ENCODE measurements at places on chromosomes 1 and 21.
A peak's percentile ranks its signal among the peaks of the same experiment; 100 is the strongest.

DNA sequence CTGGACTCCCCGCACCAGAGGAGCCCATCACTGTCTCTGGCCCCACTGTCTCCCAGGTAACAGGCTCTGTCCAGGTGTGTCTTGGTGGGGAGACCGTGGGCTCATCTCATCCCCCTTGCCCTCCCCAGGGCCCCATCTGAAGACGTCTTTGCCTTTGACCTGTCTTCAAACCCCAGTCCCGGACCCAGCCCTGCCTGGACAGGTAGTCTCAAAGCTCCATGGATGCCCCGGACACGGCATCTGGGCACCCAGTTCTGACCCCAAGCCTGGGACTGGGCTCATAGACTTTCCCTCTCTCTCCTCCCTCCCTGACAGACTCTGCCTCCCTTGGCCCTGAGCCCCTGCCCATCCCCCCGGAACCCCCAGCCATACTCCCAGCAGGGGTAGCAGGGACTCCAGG, 6.3 kb upstream of the CATSPER4 start:
- no peak for DNase-seq

- DNase-seq, result no peak
Observed at GRCh38 chr21:20698585-20698984, 299.6 kb upstream of the NCAM2 start.

GRCh38 chr1:233993651-233994050, 89.2 kb downstream of the SLC35F3 start:
- peak; percentile 84 for DNase-seq

- DNase-seq, result no peak
Observed at GRCh38 chr21:37742115-37742514, 174.1 kb downstream of the KCNJ6 start.

- DNase-seq, result no peak
Observed at GRCh38 chr1:223802032-223802431, 43.7 kb downstream of the TP53BP2 start.

- no peak for DNase-seq
Observed at GRCh38 chr1:101379950-101380349, 143.1 kb downstream of the S1PR1 start.

DNA sequence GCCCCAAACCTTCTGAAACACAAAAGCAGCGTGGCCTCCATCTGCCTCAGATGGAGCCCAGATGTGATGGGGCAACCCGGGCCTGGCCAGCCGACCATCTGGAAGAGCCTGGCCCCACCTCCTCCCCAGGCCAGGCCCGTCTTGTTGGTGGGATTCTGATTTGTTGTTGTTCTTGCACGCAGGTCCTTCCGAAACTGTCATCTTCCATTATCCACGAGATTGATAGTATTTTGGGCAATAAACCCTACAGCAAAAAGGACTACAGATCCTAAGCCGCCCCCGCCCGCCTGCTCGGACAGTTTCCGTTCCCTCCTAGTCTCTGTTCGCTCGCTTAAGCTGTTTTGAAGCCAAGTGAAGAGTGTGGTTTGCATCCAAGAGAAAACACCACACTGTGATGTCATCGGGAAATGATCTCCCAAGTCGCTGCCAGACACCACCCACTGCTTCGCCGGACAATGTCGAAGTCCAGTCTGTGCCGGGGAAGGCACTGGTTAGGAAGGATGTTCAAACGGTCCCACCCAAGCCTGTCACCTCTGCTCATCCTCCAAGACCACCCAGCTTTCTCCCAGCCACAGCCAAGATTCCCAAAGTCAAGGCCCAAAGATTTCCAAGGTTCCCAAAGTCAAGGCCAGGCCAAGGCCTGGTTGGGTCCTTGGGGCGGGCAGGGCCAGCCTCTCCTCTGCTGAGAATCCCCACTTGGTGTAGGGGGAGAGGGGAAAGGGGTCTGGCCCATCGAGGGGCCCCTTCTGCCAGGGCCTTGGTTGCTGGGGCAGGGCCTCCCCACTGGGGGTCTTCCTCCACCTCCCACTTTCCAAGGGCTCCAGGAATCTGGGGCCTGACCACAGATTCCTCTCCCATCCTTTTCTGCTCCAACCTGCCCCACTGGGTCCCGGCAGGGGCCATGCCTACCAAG, 52.9 kb downstream of the KCNAB2 start:
- DNase-seq, result no peak

DNA sequence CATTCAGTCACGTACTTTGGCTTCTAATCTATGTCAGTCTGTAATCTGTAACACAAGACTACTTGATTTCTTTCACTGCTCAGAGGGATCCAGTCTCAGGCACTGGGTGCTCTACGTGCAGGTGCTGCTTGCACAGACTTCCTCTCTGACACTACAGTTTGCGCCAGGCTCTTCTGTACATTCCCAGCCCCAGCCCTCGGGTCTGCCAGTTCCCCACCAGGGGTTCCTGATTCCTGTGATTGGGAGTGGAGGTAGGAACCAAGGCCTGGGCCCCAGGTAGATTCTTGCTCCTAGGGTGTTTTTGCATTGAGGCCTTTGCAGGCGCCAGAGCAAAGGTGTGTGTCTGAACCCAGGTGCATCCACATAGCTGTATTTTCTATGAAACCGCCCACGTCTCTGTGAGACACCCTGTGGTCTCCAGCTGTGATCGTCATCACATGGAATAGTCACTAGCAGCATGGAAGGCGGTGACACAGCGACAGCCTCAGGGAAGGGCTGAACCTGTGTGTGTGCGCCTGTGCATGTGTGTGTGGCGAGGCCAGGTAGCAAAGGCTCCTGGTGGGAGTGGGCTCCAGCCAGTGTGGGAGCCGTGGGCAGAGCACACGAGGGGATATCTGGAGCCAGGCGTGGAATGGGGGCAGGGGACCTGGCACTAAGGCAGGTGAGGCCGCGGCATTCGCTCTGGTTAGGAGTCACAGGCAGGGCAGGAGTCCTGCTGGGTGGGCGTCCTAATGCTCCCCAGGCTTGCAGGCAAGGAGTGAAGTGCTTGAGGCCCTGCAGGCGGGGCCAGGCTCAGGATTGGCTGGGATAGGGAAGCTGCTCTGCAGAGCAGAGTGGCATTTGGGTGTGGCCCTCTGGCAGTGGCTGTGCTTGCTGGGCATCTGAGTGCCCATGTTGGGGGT, 5.2 kb downstream of the GJC2 start:
- DNase-seq, result no peak

DNA sequence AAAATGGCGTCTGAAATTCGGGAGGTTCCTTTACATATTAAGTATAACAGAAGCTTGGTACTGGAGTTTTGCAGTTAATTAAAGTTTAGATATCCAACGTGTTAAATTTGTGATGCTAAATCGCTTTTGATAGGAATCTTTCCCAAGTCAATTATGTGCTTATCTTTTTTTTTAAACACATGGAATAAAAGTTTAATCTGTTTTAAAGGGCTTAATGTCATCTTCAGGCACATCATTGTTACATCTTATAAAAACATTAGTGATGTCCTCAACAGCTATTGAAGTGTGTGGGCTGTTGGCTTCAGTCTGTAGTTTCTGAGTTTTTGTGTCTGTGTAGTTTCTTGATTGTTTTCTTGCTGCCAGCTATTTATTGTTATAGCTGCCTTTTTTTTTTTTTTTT, 5.3 kb downstream of the FMN2 start:
- no peak for DNase-seq

DNA sequence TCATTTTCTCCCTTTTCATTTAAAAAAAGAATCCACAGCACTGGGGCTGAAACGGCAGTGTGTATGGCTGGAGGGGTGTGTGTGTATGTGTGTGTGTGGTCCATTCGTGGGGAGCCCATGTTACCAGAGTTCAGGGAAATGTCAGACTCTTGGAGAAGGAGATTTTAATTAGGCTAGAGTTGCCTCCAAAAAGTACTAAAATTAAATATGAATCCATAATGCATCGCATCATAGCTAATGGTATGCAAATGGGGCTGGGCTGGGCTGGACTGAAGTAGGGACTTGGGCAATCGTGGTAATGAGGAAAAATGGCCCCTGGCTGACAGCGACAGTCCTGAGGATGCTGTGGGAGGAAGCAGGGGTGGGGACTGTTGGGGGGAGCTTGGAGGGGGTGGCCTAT, 24.8 kb downstream of the GRIK3 start:
- DNase-seq, result no peak

GRCh38 chr1:55585402-55585792, 370.2 kb upstream of the USP24 start:
- no peak for DNase-seq

- no peak for DNase-seq
Observed at GRCh38 chr1:116568662-116569380, 2.0 kb downstream of the CD58 start.

DNA sequence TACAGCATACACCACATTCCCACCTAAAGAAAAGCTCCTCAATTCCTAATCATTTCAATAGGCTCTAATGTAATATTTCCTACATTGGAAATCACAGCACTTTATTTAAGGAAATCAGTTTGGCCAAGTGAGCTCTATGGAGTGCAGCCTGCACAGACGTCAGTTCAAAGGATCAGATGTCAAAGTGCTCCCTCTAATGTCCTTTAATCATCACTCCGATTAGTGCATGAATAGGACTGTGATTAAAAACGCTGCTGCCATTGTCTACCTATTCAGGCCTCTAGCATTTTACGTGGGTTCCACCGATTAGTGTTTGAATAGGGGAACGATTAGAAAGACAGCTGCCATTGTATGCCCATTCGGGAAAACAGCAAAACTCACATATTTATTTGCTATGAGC, 50.2 kb downstream of the DPYD start:
- DNase-seq, result no peak
